CD8-positive, alpha-beta T cell (primary cell): ENCODE measurements at places on chromosomes 3 and 15. TPM values are rescaled to one million over a fixed set of nuclear protein-coding genes. Genes with fewer than 3 reads are reported as not detected.

DNA sequence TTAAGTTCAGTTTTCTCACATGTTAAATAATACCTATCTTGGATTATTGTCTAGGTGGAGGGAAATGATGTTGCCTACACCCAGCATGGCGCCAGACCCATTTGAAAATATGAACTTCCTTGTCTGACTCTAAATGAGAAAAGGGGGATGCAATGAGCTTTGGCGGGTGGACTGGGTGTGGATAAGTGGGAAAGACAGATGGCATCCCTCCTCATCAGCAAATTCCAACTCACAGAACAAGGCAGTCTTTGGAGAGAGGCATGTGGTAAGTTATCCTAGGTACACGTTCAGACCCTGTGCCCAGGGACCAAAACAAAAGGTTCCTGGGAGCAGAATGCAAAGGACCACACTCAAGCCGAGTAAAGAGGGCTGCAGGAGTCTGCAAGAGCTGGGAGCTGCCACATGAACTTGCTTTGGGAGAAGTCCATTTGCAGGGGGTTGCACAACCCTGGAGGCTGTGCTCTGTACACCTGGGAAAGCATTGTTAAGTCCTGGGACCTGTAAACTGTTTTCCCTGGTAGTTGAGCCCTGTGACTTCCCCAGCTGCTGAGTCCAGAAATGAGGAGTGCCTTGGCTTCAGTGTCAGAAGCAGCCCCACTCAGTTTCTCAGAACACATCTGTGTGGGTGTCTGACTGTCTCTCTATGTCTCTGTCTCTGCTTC is 102.3 kb upstream of the TPM1 start:
- DNase-seq = no peak

GRCh38 chr15:64857421-64857820 is 15.7 kb downstream of the PLEKHO2 start:
- DNase-seq = no peak

GRCh38 chr3:133065193-133065961 is 27.2 kb downstream of the TMEM108 start:
- no peak for DNase-seq

The ADGRG7 gene
- 22.3 TPM for total RNA-seq
